ENCODE measurements at places on chromosomes 7 and 10. TPM values are rescaled to one million over a fixed set of nuclear protein-coding genes. Genes with fewer than 3 reads are reported as not detected.

Gene OGDHL
- not detected for total RNA-seq

Gene CYP2C19
- 1.2 TPM for total RNA-seq

Gene OR6B1
- total RNA-seq: not detected

Gene PRPS1L1
- total RNA-seq: not detected

Gene HOXA11
- not detected for total RNA-seq

Gene PKD2L1
- not detected for total RNA-seq

Gene RET
- total RNA-seq: 0.04 TPM
